ENCODE measurements at places on chromosomes 5 and 9.

DNA sequence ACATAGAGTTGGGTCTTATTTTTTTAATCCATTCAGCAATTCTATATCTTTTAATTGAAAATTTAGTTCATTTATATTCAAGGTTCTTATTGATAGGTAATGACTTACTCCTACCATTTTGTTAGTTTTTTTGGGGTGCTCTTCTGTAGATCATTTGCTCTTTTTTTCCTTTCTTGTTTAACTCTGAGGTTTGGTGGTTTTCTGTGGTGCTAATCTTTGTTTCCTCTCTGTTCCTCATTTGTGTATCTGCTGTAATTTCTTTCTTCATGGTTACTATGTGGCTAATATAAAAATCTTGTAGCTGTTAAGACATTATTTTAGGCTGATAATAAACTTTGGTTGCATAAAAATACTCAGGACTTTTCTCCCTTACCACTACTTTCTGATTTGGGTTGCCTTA is 181.6 kb upstream of the DMRTA1 start:
- DNase-seq, result no peak

GRCh38 chr5:43042626-43043399 is 2.7 kb upstream of the ANXA2R start:
- DNase-seq, result peak; percentile 85

- DNase-seq, result no peak
Measured at GRCh38 chr9:36091026-36091953, 45.2 kb upstream of the GLIPR2 start.

GRCh38 chr5:59789197-59789596 is 104.3 kb downstream of the PDE4D start:
- no peak for DNase-seq

- DNase-seq, result no peak
Measured at GRCh38 chr9:17597977-17598376, 19.1 kb downstream of the SH3GL2 start.

DNA sequence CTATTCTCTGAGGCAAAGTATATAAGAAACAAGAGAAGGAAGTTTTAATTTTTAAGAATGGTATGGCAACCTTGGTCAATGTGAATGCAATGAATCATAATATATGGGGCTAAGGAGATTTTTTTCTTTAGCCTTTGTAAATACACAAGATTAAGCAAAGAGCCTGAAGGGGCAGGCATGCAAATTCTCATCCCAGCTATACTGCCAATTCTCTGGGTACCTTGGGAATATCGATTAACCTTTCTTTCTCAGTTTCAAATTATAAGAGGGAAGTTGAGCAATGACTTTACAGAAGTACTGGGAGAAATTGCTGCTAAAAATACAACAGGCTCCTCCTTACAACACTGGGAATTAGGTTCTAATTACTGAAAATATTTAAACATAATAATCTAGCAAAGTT is 97.5 kb downstream of the MRPS27 start:
- DNase-seq, result no peak

DNA sequence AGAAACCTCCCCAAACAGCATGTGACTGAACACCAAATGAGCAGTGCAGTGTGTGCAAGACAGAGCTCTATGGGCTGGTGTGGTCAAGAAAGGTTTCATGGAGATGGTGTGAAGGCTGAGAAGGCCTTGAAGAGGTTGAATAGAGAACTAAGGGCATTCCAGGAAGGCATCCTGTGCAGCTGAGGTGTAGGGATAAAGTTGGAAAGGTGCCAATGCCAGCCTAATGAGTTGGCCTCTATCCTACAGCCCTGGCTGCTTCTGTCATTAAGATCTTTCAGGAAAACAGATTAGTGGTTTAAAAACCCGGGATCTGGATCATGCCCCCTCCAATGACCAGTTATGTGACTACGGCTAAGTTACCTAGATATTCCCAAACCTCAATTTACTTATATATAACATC is 4.0 kb downstream of the HDAC3 start:
- DNase-seq, result no peak

GRCh38 chr9:99140685-99141314 is 35.9 kb downstream of the TGFBR1 start:
- no peak for DNase-seq

GRCh38 chr9:87950296-87950695 is 24.0 kb downstream of the CDK20 start:
- no peak for DNase-seq

DNA sequence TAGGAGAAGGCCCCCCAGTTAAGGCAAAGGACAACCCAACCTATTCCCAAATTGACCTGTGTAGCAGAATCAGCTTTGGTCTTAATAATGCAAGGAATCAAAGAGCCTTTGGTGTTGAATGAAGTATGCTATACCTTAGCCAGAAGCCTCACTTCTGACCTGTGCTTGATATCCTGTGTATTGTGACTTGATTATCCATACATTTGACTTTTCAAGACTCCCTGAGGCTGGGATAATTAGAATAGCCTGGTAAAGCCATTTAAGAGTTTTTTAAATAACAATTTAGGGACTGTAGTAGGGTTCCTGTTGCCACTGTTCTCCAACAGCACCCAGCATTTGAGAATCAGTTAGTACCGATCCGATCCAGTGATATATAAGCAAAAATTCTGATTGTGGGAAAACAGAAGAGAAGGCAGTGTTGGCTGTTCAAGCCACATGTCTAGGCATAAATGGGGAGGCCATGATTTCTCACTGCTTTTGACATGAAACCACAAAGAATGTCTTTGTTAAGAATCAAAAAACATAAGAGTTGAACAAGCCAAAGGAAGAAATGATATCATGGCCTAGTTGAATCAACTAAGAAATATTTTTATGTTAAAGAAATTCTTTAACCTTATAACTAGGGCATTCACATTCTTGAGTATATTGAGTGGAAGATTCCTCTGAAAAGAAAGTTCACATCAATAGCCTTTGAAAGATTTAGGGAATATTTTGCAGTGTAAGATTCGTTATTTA is 98.9 kb downstream of the F2RL2 start:
- no peak for DNase-seq

DNA sequence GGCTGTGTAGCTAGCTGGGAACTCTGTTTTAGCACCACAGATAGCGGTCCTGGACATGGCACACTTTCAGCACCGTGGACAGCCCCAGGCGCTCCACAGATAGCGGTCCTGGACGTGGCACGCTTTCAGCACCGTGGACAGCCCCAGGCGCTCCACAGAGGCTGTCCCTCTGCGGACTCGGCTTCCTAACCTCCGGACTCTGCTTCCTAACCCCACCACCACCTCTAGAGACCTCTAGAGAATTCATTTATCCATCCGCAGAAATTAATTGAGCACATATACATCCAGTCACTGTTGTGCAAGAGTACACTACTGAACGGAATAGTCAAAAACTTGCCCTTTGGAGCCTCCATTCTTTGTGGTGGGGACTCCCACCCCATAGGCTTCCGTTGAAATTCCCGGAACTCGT is 27.4 kb downstream of the UNC5A start:
- peak; percentile 91 for DNase-seq

DNA sequence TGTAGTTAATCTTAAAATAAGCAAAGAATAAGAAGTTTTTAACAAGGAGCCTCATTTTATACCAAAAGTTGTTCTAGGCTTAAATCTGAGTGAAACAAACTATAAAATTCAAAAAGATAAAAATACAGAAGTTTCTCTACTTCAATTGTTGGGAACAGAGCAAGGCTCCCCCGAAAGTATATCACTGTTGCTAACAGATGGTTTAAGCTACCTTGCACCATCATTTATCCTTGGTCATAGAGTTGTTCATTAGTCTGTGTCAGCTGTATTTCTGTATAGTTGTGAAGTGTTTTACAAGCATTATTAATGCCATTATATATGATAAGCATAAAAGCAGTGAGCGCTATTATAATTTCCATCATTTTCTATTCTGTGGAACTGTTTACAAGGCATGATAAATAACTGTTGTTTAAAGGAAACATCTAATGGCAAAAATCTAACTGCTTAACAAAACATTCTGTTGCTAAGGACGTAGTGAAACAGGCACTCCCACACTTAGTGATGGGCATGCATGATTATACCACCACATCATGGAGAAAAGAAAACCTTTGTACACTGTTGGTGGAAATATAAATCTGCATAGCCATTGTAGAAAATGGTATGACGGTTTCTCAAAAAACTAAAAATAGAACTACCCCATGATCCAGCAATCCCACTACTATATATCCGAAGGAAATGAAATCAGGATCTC is 23.3 kb upstream of the ACO1 start:
- DNase-seq, result no peak

GRCh38 chr5:38845526-38846378 is at the start of gene OSMR:
OSMR (plus strand) TSS chr5:38846012; CDS start chr5:38869045, 23,033 bp downstream.
- peak; percentile 93 for DNase-seq

- DNase-seq, result no peak
Measured at GRCh38 chr9:37640246-37640645, 10.5 kb upstream of the FRMPD1 start.

- no peak for DNase-seq
Measured at GRCh38 chr5:131513780-131514179, 121.2 kb downstream of the RAPGEF6 start.

DNA sequence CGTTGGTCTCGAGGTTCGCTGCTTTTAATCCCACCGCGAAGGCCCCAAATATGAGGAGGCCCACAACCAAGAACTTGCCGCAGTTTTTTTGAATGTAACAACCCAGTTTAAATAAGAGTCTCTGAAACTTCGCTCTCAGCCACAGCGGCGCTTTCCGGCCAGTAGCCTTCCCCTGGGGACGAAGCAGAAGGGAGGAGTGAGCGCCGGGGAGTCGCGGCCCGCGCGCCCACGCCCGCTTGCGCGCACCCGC is 10.4 kb downstream of the PTCH1 start:
- peak; percentile 78 for DNase-seq

GRCh38 chr5:59218424-59219045 is 635.7 kb downstream of the RAB3C start:
- DNase-seq, result no peak

DNA sequence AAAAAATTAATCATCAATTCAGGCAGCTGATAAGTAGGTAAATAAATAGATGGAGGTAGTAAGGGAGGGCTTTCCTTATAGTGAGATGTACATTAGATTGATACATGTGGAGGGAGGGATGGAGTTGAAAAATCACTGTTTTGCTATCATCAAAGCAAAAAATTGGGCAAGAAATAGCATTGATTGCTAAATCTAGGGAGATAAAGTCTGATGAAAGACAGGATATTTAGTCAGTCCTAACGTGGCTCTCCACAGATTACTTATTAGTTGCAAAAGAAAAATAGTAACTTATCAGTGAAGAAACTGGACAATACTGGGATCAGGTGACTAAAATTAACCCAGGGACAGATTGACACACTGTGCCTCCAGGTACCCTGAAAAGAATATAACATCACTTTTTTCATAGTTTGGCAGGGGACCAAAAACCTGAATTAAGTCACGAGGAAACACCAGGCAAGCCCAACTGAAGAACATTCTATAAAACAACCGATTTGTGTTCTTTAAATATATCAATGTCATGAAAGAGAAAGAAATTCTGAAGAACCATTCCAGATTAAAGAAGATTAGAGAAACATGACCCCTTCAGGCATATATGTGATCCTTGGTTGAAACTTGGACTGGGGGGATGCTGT is 27.1 kb upstream of the GOLPH3 start:
- DNase-seq, result no peak

DNA sequence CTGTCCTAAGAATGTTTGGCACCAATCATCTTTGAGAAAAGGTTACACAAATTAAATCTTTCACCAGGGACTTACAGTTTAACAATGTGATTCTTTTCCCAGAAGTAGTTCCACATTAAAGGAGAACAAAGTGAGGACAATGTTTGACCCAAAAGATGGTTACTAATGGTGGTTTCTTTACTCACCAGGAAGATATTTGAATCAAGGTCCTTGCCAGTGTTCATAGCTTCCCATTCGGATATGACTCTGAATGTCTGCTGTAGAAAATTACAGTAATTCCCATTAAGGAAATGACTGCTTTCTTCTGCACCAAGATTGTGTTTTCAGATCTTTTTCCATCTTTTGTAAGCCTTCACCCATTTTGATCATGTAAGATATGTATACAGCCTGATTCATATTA is 114.6 kb upstream of the ADAMTSL1 start:
- DNase-seq, result no peak

- DNase-seq, result no peak
Measured at GRCh38 chr5:133159543-133159942, 107.7 kb downstream of the HSPA4 start.

DNA sequence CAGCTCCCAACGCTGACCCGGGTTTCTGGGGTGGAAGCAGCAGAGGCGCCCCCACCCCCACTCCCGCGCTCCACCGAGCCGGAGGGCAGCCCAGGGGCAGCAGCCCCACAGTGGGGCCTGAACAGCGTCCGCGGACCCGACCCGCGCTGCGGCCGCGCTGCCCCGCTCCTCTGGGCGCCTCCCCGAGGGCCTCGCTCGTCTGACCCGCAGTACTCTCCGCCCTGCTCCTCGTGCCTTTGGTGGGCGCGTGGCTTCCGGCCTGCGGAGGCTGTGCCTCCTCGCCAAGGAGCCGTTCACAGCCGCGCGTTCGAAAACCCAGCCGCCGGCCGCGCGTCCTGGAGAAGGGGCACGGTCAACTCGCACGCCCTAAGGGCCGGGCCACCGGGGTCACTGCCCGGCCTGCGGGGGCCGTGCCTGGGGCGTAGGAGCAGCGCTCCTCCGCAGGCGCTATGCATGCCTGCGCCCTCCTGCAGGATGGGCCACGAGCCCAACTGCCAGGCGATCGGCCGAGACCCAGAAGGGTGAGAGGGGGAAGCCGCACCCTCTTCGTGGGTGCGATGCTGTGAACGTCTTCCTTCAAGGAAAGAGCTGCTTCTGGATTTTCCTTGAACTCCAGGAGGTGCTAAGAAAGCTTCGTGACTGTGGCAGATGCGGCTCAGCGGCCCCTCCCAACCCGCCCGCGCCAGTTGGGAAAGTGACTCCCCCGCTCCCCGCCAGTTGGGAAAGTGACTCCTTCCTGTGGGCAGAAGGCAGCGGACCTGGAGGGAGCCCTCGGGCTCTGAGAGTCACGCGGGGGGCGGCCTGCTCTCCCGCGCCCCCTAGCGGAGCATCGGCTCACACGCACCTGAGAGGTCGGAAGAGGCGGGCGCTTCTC is 82.7 kb downstream of the HSD17B3 start:
- peak; percentile 79 for DNase-seq

GRCh38 chr5:179185256-179185940 is 125.2 kb downstream of the ZNF354C start:
- DNase-seq, result peak; percentile 50

- no peak for DNase-seq
Measured at GRCh38 chr5:57405984-57406383, 76.6 kb downstream of the ACTBL2 start.

- DNase-seq, result no peak
Measured at GRCh38 chr9:131982102-131982501, 97.6 kb downstream of the MED27 start.

GRCh38 chr5:17150531-17150930 is 66.9 kb upstream of the BASP1 start:
- no peak for DNase-seq
